Upper lobe of right lung (tissue), 1 donor: ENCODE measurements at places on chromosomes 2 and 18.

GRCh38 chr2:65320042-65320725 lies 92.6 kb downstream of the ACTR2 start:
- DNase-seq, result no peak

GRCh38 chr2:231985823-231986261 lies 24.3 kb downstream of the DIS3L2 start:
- no peak for DNase-seq

DNA sequence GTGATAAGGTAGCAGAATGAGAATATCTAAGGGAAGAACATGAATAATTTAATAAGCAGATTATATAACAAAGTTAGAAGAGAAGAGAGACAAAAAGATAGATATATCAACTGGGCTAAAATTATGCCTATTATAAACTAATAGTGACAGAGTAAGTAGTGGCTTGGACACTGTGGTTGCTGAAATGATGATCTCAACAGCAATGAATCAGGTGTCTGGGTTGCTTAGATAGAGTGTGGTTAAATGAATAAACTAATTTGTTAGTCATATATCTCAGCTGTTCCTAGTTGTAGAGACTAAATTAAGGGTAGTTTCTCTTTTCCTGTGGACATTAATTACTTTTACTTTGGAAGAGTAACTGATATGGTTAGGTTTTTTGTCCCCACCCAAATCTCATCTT lies 1485.4 kb upstream of the CELF4 start:
- no peak for DNase-seq

- DNase-seq, result no peak
Measured at GRCh38 chr18:30376515-30376914, 666.0 kb downstream of the DSC3 start.

DNA sequence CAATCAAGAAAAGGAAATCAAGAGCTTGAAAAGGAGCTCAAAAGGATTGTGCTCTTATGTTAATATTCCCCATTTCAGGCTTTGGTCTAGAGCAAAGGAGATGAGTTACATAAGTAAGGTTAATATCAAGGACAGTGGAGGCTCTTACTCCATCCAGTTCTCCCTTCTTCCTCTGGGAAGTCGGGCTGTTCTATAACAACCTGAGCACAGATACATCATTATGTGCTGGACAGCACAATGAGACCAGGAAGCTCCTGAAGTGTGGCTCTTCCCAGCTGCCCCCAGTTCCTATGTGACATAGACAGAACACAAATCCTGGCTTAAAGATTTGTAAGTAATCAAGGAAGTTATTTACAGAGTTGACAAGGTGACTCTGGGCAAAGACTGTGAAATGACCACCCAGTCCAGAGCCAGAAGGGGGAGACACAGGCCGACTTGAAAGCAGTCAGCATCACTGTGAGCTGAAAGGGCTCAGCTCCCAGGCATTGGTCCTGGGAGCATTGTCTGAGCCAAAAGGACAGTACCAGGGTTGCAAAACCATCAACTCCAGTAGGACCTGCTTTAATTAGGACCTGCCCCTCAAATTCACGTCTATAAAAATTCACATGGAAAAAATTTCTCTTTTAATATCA lies 917.6 kb upstream of the ACVR2A start:
- DNase-seq, result no peak

DNA sequence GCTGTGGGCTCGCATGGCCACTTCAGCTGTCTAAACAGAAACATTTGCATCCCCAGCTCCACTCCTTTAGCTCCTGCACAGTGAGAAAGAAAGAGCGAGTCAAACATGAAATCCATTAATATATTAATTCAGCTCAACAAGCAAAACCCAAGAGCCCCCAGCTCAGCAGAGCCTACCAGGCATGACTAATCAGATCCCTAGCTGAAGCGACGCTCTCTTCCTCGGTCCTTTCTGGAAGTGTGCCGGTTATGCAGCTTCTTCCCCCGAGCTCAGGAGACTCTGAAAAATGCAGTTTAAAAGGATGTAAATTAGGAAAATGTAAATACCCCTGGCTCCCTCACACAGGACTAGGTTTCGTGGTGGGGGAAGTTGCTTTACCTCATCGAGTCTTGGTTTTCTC lies 221.5 kb downstream of the ANKRD30B start:
- DNase-seq, result no peak

DNA sequence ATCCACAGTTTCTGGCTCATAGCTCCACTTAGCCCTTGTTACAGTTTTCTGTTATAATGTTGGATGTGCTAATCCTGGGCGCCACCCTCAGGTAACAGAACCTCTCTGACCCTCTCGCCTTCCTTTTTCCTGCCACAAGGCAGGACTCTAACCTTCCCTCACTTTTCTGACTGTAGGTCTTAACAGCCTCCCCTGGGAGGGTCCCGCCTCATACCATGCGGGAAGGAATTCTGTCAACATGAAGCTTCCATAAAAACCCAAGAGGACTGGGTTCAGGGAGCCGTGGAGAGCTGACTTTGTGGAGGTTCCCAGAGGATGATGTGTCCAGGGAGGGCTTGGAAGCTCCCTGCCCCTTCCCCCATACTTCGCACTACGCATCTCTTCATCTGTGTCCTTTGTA lies 11.9 kb upstream of the RAB17 start:
- DNase-seq, result no peak
